ENCODE measurements at places on chromosomes 5 and 9.

DNA sequence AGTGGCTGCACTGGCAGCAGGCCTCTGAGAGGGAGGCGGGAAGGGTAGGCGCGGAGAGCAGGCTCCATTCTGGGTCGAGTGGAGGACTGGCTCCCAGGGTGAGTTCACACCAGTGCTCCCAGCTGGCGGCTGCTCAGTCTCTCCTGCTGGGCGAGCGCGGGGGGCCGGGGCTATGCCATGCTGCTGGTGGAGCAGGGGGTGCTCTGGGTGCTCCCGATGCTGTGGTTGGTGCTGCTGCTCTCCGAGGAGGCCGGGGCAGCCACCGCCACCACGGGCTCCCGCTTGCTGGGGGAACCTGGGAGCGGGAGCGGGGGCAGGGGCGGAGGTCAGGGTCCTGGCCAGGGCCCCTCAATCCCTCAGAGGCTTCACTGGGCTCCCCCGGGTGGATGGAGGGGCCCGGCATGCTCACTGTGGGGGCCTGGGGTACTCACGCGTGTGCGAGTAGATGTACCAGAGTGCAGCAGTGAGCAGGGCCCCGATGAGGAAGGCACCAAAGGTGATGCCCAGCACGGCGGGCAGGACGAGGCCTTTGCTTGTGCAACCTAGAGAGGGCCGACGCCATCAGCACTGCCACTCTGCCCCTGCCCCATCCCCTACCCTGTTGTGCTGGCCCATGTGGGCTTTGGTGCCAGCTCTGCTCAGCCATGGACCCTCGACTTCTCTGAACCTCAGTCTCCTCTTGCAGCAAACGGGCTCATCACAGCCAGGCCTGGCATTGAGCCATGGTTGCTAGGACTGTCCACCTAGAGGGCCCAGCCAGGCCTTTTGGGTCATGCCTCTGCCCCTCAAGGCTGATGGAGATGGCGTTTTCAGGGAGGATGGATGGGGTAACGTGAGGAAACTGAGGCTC lies 13.1 kb downstream of the FPGS start:
- DNase-seq, result no peak

- no peak for DNase-seq
Measured at GRCh38 chr9:12879961-12880360, 105.1 kb downstream of the LURAP1L start.

DNA sequence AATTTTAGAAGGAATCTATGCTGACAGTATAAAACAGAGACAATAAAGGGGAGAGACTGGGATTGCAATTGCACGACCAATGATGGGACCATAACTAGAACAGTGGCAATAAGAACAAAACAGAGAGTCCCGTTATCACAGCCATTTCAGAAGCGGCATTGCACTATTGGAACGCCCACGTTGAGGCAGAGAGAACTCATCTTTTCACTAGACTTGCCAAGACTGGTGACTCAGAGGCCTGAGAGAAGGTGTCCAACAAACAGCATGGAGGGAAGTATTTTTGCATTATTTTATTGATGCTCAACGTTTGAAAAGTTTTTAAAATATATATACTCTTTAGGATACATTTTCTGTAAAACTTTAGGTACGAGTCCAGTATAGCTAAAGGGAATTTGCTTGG lies 737.7 kb downstream of the TLE1 start:
- no peak for DNase-seq

- DNase-seq, result no peak
Measured at GRCh38 chr5:147912011-147912410, 5.7 kb upstream of the C5orf46 start.
